ENCODE measurements at places on chromosomes 6 and 20.

DNA sequence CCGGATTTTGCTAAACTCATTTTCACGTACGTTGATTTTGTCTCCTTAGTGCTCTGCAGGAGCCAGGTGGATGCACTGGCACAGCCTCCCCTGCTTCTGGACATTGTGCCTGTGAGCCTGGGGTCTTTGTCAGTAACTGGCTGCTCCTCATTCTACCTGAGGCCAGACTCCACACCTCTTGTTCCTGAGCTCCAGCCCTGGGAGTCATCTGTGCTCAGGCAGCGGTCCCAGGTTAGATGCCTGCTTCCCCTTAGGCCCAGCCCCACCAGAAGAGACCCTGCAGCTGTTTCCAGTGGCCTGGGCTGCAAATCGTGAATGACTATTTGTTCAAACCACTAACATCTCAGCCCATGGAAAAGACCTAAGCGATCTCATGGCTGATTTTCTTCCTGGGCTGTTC, 129.1 kb downstream of the ERMARD start:
- DNase-seq, result no peak

DNA sequence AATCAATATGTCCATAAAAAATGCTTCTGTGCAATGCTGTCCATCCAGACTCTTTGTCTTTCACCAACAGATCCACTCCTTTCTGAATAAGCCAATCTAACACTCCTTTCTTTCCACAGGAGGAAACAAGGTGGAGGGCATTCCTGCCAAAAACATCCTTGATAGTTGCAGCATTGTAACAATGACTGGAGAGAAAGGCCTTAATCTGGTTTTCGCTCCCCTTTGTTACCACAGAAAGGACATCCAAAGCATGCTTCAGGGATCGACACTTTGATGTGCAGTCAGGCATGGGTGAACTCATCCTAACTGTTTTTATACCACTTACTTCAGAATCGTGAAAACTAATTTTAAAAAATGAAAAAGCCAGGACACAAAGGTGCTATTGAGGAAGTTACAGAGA, 7.4 kb downstream of the IBTK start:
- DNase-seq, result no peak

DNA sequence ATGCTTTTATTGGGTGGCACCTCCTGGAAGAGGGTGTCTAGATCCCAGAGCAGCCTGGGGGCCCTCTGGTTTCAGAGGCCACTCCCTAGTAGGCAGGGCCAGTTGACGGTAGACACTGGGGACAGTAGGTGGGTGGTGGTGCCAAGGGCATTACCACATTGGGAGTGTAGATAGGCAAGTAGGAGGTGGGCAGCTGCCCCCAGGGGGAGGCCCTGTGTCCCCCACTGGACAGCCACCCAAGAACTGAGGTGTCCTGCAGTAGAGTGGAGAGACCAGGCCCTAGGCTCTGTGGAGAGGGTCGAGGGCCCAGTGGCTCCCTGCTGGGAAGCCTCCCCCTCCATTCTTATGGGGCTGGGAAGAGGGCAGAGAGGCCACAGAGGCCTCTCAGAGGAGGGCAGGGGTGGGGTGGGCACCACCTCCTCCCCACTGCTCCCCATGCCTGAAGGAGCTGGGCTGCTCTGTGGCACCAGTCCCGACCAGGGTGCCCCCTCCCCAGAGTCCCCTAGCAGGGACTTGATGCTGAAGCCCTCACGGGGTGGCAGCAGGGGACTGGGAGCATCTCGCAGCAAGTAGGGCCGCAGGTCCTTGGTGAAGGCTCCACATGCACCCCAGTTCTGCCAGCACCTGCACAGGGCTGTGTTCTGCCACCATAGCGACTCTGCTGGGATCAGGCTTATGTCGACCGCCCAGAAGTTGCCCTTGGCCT, 305.0 kb upstream of the KCNQ5 start:
- DNase-seq, result no peak

- DNase-seq, result no peak
Observed at GRCh38 chr6:167073679-167074274, 49.1 kb upstream of the CCR6 start.

All from stimulated activated CD8-positive, alpha-beta memory T cell treated with anti-CD3 and anti-CD28 coated beads, Interleukin-15, amount 100 ng/mL, for 1 hour (primary cell).